Suprapubic skin (tissue), 4 donors: ENCODE measurements at places on chromosomes 11 and 22. TPM values are rescaled to one million over a fixed set of nuclear protein-coding genes. Genes with fewer than 3 reads are reported as not detected.

GRCh38 chr22:46734830-46735453, 3.1 kb downstream of the CERK start:
- no peak overlapping the region for H3K4me3 ChIP-seq
- H3K27me3 ChIP-seq = no peaks in the 10 kb centered on the region
- H3K4me1 ChIP-seq = peaks cover 75% of the 10 kb centered on the region
- DNase-seq = no peak
- H3K27ac ChIP-seq = peak overlapping the region; percentile 40

- H3K27ac ChIP-seq = peak overlapping the region; percentile 4
- H3K27me3 ChIP-seq = no peaks in the 10 kb centered on the region
- H3K36me3 ChIP-seq = peaks cover 13% of the 10 kb centered on the region
- DNase-seq = no peak
Observed at GRCh38 chr11:12157241-12157661, 46.9 kb downstream of the MICAL2 start.

DNA sequence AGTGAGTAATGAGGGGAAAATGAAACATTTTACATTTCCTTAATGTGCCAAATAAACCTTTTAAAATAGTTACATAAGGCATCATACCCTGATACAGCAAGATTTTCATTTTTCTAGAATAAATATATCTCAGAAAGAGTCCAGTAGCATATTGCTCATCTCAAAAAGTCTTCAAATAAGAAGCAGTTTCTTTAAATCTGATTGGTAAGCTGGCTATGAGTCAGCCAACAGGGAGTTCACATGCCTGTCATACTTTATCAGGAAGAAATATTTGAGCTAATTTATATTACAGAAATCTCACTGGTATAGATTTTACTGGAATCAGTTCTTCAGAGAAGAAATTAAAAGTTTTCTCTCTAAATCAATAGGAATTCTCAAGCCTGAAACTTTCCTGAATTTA, 258.1 kb downstream of the C11orf87 start:
- no peaks in the 10 kb centered on the region for H3K27me3 ChIP-seq
- no peak overlapping the region for H3K4me3 ChIP-seq
- no peaks in the 10 kb centered on the region for H3K4me1 ChIP-seq
- H3K36me3 ChIP-seq = no peaks in the 10 kb centered on the region

- no peaks in the 10 kb centered on the region for H3K4me1 ChIP-seq
- DNase-seq = no peak
Observed at GRCh38 chr11:111586388-111586831, 15.8 kb upstream of the SIK2 start.

DNA sequence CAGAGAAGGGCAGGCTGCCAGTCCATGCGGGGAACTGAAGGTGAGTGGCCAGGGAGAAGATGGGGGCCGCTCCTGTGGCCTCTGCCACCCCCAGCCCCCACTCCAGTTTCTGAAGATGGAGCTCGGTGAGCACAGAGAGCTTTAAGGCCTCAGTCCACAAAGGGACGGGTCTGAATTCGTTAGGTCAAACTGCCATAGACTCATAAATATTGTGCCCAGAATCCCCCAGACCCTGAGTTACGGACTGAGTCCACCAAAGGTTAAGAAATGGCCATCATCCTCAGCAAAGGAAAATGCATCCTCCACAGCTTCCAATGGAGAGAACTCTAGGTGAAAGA, 344.2 kb downstream of the BUD13 start:
- H3K36me3 ChIP-seq = no peaks in the 10 kb centered on the region
- no peaks in the 10 kb centered on the region for H3K27me3 ChIP-seq
- no peak for DNase-seq
- no peak overlapping the region for H3K4me3 ChIP-seq
- no peak overlapping the region for H3K27ac ChIP-seq
- peaks cover 11% of the 10 kb centered on the region for H3K4me1 ChIP-seq

- no peak overlapping the region for H3K27ac ChIP-seq
- no peak overlapping the region for H3K4me3 ChIP-seq
- no peaks in the 10 kb centered on the region for H3K27me3 ChIP-seq
Observed at GRCh38 chr22:23675502-23676415, 15.1 kb upstream of the RGL4 start.

DNA sequence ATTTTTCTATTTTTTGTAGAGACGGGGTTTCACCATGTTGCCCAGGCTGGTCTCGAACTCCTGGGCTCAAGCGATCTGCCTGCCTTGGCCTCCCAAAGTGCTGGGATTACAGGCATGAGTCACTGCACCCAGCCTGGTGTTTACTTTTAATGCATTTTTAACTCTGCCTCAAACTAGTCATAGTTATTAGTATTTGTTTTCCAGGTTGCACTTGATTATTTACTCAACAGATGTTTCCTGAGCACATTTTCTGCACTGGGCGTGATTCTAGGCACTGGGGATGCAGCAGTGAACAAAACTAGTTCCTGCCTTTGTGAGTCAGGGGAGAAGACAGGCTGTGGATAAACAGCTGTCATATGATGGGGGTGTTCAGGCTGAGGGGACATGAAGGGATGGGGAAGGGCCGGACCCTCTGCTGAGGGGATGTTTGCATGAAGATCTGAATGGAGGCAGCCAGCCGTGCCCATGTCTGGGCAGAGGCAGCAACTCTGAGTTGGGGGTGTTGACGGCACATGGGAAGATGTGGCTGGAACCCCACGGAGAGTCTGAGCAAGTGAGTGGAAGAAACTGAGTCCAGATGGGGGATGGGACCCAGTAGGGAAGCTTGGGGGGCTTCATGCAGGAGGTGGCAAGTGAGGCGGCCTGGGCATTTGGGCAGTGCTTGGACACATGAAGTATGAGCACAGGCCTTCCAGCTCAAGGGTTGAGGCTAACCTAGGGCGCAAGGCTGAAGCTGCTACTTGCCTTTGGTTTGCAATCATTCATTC, 34.4 kb downstream of the MPPED1 start:
- peaks cover 30% of the 10 kb centered on the region for H3K27me3 ChIP-seq
- H3K27ac ChIP-seq = no peak overlapping the region
- H3K4me3 ChIP-seq = no peak overlapping the region
- peaks cover 5% of the 10 kb centered on the region for H3K4me1 ChIP-seq
- DNase-seq = no peak

GRCh38 chr11:88411265-88411664, 73.7 kb upstream of the CTSC start:
- no peak for DNase-seq
- H3K27ac ChIP-seq = no peak overlapping the region
- H3K27me3 ChIP-seq = no peaks in the 10 kb centered on the region
- H3K4me1 ChIP-seq = peaks cover 17% of the 10 kb centered on the region

- DNase-seq = no peak
- peak overlapping the region; percentile 98 for H3K4me3 ChIP-seq
- peaks cover 73% of the 10 kb centered on the region for H3K4me1 ChIP-seq
- no peaks in the 10 kb centered on the region for H3K27me3 ChIP-seq
- peaks cover 24% of the 10 kb centered on the region for H3K36me3 ChIP-seq
- H3K27ac ChIP-seq = peak overlapping the region; percentile 96
Observed at GRCh38 chr11:61332281-61332796, 566 bp downstream of the DDB1 start.

- H3K27ac ChIP-seq = no peak overlapping the region
- no peak overlapping the region for H3K4me3 ChIP-seq
- no peak for DNase-seq
Observed at GRCh38 chr11:119188067-119188466, 2.8 kb downstream of the NHERF4 start.

- DNase-seq = no peak
- no peaks in the 10 kb centered on the region for H3K36me3 ChIP-seq
- H3K4me1 ChIP-seq = no peaks in the 10 kb centered on the region
- no peaks in the 10 kb centered on the region for H3K27me3 ChIP-seq
- H3K4me3 ChIP-seq = no peak overlapping the region
Observed at GRCh38 chr11:109697140-109697843, 275.3 kb downstream of the C11orf87 start.

DNA sequence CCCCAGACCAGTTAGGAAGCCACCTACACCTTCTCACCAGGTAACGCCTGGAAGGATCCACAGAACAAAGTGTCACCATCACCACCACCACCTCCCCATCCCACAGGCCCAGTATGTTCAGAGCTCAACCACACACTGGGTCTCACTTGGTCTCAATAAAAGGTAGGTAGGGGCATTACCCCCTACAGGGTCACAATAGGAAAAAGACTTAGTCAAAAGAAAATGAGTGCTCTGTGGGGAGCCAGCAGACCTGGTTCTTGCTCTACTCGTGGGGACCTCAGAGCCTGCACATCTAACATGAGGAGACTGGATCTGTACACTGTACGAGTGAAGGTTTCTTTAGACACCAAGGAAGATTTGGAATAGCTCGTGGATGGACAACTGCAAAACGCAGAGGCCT, 49.3 kb downstream of the HIRA start:
- no peak overlapping the region for H3K27ac ChIP-seq
- no peak overlapping the region for H3K4me3 ChIP-seq
- no peaks in the 10 kb centered on the region for H3K4me1 ChIP-seq
- H3K27me3 ChIP-seq = no peaks in the 10 kb centered on the region

DNA sequence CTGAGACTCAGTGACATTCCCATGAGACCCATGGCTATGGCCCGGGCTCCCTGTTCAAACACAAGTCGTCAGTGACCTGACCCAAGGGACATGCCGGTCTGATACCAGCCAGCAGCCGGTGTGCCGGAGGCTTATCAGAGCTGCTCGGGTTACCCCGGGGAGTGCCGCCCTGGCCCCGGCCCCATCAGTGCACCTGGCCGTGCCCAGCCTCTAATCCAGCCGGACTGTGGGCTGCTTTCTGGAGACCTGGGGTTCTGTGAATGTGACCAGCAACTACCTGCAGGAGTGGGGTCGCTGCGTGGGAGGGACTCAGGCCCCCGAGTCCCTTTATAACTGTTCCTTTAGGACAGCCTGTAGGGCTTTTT, 52.7 kb downstream of the LINC01488 start:
- peaks cover 7% of the 10 kb centered on the region for H3K4me1 ChIP-seq
- no peaks in the 10 kb centered on the region for H3K27me3 ChIP-seq
- H3K4me3 ChIP-seq = no peak overlapping the region
- no peak for DNase-seq

- H3K36me3 ChIP-seq = no peaks in the 10 kb centered on the region
- H3K4me3 ChIP-seq = no peak overlapping the region
- H3K4me1 ChIP-seq = peaks cover 18% of the 10 kb centered on the region
- peaks cover 54% of the 10 kb centered on the region for H3K27me3 ChIP-seq
Observed at GRCh38 chr22:50031189-50032091, 18.9 kb upstream of the IL17REL start.

DNA sequence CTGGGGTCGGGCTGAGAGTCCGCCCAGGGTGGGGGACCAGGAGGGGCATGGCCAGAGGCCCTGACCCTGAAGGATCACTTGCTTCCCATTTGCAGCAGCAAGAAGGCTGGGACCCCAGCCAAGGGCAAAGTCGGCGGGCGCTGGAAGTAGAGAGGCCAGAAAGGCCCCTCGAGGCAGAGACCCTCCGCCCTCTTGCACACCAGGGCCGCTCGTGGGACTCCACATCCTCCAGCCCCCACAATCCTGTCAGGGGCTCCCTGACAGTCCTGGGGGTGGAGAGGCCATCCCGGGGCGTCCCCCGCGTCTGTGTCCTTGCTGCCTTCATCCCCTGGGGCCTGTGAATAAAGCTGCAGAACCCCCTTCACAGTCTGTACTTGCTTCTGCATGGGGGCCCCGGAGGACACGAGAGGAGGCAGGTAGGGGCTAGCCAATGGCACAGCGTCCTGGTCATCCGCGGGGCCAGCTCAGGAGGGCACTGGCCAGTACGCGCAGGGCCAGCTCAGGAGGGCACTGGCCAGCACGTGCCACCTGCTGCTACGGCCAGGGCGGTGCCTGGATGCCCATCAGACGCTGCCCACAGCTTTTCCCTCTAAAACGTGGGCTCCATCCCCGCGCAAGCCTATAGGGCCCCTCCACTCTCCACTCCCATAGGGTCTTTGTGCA, 8.7 kb upstream of the MRPL23 start:
- no peak overlapping the region for H3K4me3 ChIP-seq
- H3K36me3 ChIP-seq = no peaks in the 10 kb centered on the region
- no peak for DNase-seq
- peaks cover 6% of the 10 kb centered on the region for H3K27me3 ChIP-seq

- no peak overlapping the region for H3K27ac ChIP-seq
- no peak for DNase-seq
- no peak overlapping the region for H3K4me3 ChIP-seq
- H3K4me1 ChIP-seq = no peaks in the 10 kb centered on the region
- H3K27me3 ChIP-seq = peaks cover 21% of the 10 kb centered on the region
Observed at GRCh38 chr22:44596396-44597125, 98.5 kb upstream of the RTL6 start.

DNA sequence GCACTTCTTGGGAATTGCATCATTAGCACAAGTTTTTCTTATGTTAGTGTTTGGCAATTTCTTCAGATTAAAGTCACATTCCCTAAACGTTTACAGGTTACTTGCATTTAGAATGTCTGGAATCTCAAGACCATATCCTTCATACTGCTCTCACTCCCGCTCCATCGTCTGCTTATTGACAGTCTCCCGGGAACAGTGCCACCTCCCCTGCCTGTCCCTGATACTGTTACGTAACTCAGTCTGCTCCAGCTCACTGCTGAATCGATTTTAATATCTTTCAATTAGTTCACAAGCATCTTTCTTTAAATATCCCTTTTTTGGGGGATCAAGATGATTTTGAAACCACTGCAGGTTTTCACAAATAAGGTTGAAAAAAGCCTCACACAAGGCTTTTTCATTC, 48.2 kb downstream of the GLYATL2 start:
- H3K4me3 ChIP-seq = no peak overlapping the region
- no peaks in the 10 kb centered on the region for H3K36me3 ChIP-seq
- DNase-seq = no peak
- H3K27ac ChIP-seq = no peak overlapping the region

DNA sequence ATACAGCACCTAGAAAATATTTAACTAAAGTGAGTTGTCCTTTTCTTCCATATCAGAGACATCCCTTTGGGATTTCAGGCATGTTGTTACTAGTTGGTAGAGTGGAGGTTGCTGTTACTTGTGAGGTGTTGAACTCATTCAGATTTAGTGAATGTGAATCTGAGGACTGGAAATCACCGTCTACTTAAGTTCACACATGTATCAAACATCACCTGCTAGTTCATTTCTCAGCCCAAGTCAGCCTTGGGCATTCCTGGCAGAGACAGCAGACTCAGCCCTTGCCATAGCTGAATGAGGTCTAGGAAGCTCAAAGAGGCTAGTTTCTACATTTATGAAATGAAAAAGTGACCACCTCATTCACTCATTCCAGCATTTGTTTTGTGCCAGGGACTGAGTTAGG, 9.7 kb downstream of the KDELR3 start:
- DNase-seq = no peak
- H3K27me3 ChIP-seq = no peaks in the 10 kb centered on the region
- no peaks in the 10 kb centered on the region for H3K4me1 ChIP-seq

DNA sequence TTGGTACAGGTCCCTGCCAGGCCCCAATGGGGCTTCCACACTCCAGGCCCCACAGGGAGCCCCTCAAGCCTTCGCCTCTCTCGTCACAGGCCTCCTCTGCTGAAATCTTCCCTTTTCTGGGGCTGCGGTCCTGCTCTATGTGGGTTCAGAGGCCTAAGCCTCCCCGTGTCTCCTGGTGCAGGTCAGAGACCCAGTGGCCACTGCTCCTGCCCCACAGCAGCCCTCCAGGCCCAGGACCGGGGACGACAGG, 5.9 kb upstream of the IFITM3 start:
- H3K27ac ChIP-seq = peak overlapping the region; percentile 90
- peaks cover 38% of the 10 kb centered on the region for H3K4me1 ChIP-seq
- no peak overlapping the region for H3K4me3 ChIP-seq
- H3K27me3 ChIP-seq = no peaks in the 10 kb centered on the region
- no peaks in the 10 kb centered on the region for H3K36me3 ChIP-seq
- no peak for DNase-seq

GRCh38 chr22:47411006-47411405, 648.6 kb downstream of the TBC1D22A start:
- no peaks in the 10 kb centered on the region for H3K4me1 ChIP-seq
- H3K27ac ChIP-seq = no peak overlapping the region
- no peak overlapping the region for H3K4me3 ChIP-seq
- no peaks in the 10 kb centered on the region for H3K36me3 ChIP-seq
- peak; percentile 21 for DNase-seq

Gene CAPN1
- 467 TPM for total RNA-seq

Gene PATE4
- not detected for total RNA-seq

Gene SCO2
- 1.7 TPM for total RNA-seq

Gene IL17REL
- not detected for total RNA-seq

Gene NLRP10
- total RNA-seq = 63.1 TPM
